ENCODE measurements at places on chromosomes 11 and 22.

- peak; percentile 38 for DNase-seq
Observed at GRCh38 chr22:19082101-19082500, 40.1 kb downstream of the DGCR2 start.

GRCh38 chr22:19287076-19287707, 4.3 kb downstream of the CLTCL1 start:
- no peak for DNase-seq

- DNase-seq, result no peak
Observed at GRCh38 chr11:131739243-131739882, 368.9 kb downstream of the NTM start.

- no peak for DNase-seq
Observed at GRCh38 chr11:59010708-59011107, 71.4 kb downstream of the GLYATL1 start.

DNA sequence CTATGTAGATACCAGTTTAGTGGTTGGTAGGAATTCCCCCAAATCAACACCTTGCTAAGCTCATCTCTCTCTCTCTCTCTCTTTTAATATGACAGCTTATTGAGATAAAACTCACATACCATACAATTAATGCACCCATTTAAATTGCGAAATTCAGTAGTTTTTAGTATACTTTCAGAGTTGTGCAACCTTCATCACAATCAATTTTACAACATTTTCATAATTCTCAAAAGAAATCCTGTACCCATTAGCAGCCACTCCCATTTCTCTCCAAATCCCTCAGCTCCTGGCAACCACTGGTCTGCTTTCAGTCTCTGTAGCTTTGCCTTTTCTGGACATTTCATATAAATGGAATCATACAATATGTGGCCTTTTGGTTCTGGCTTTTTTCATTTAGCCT, 13.3 kb downstream of the NNMT start:
- DNase-seq, result no peak

All from right lobe of liver (tissue), 6 donors.